ENCODE measurements at places on chromosomes 3 and 15.

DNA sequence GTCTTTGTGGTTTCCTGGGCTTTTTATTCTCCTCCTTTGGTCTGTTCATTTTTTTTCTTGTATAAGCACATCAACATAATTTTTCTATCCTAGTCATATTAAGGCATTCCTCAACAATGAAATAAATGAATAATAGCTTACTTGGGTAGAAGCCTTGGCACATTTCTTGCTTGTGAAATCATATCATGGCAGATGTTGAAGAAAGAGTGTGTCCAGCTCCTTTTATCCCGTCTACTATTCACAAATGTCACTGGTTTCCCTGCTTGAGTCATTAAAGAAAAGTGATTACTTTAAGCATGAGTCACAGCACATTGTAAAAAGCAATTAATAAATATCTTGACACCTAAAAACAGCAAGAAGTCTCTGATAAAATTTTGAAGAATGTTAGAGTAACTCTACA is 42.1 kb downstream of the MINAR1 start:
- no peak for DNase-seq

- DNase-seq: peak; percentile 87
Measured at GRCh38 chr15:58066042-58066867, 744 bp upstream of the ALDH1A2 start.

DNA sequence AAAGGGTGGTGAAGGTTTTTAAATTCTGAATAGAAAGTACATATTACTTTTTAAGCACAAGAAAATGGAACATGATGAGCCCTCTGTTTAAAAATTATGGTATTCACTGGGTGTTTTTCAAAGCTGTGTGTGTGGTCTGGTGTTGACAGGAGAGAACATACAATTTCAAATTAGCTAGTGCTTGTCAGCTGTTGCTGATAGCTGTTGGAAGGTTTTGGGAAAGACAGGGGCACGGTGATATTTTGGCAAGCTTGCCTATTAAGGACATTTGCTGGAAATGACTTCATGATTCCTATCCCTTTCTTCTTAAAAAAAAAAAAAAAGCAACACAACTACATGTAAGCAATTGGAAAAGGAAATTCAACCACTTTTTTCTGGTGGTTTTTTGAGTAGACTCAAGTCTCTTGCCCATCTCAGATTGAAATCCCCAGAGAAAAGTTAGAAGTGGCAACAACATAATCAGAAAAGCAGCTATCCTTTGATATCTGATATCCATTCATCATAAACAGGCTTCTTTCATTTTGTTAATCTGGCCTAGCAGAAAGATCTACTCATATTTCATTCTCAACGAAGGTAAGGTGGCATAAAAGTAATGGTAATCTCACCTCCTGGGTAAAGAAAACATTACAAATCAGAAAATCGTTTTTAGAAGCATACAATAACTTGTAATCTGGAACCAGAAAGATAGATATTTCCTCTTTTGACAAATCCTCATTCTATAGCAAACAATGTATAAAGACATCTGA is 130.0 kb downstream of the RBMS3 start:
- no peak for DNase-seq

GRCh38 chr3:143437405-143437804 is 317.8 kb downstream of the CHST2 start:
- no peak for DNase-seq

DNA sequence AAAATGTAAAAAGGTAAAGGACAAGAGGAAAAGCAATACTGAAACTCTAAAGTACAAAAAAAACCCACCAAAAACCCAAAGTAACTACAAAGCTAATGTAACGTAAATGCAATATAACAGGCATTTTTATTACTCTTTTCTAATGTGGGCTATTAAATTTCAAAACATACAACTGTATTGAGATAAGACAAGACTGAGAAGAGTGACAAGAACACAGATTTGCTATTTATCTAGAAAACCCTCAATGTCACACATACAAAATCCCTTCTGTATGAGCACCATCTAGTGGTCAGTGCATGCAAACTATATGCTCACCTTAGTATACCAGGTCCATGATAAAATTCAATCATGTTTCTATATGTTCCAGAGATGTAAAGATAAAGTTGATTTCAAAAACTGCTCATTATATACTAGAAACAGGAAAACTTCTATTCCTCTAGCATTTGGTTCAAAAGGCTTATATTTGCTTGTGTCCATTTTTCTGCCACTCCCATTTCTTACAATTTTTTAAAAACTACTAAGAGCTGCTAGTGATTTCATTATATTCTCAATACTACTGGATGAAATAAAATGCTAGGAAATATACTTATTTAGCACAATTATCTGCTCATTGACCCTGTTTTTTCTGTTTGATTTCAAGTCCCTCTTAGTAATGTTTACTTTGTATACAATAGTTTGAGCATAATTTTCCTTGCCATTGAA is 111.4 kb downstream of the DLG1 start:
- no peak for DNase-seq

DNA sequence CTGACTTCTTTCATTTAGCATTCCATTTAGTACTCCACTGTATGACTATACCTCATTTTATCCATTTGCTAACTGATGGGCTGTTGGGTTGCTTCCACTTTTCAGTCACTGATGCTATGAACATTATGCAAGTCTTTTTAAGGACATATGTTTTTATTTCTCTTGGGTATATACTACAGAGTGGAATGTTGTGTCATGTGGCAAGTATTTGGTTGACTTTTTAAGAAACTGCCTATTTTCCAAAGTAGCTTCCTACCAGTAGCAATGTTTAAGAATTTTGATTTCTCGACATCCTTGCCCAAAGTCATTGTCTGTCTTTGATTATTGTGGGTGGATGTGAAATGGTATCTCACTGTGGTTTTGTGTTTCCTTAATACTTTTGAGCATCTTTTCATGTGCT is 110.1 kb upstream of the TPM1 start:
- no peak for DNase-seq

GRCh38 chr3:155948476-155948875 is 78.0 kb downstream of the GMPS start:
- no peak for DNase-seq

GRCh38 chr3:87435926-87436620 is 159.7 kb upstream of the POU1F1 start:
- DNase-seq: no peak

DNA sequence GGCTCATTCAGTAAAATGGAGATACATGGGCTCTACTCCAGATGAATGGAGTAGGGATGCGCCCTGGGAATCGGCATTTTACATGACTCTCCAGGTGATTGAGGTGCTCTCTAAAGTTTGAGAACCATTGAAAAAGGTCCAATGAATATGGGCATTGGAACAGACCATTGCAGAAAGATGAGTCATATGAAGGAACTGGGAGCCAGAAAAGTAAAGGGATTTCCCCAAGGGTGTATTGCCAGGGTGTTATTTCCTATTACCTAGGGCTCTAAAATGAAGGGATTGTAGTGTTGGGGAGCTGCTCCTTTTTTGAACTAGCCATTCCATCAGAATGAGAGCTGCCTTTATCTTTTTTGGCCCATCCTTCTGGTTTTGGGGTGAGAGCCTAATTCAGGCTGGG is 21.7 kb downstream of the CLDN11 start:
- DNase-seq: no peak

- DNase-seq: no peak
Measured at GRCh38 chr3:127375151-127375930, 87.5 kb upstream of the PRR20G start.

DNA sequence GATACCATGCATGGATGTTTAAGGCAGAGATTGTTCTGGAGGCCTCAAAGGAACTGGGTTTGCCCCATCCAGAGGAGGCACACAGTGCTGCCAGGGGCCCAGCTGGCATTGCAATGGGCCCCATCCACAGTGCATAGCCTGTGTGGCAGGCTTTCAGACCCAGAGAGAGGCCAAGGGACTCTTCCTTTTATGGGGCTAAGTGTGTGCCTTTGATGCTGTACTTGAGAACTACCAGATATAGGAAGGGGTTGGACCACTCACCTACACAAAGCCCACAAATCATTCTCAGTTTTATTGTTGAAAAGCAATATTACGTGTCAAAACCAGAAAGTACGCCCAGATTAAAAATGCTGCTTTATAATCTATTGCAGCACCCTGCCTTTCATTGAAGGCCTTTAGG is 134.9 kb downstream of the EPHB1 start:
- no peak for DNase-seq

GRCh38 chr3:121431726-121432517 is 113.9 kb downstream of the POLQ start:
- no peak for DNase-seq

- DNase-seq: no peak
Measured at GRCh38 chr15:80693682-80694610, 1.2 kb upstream of the ABHD17C start.

DNA sequence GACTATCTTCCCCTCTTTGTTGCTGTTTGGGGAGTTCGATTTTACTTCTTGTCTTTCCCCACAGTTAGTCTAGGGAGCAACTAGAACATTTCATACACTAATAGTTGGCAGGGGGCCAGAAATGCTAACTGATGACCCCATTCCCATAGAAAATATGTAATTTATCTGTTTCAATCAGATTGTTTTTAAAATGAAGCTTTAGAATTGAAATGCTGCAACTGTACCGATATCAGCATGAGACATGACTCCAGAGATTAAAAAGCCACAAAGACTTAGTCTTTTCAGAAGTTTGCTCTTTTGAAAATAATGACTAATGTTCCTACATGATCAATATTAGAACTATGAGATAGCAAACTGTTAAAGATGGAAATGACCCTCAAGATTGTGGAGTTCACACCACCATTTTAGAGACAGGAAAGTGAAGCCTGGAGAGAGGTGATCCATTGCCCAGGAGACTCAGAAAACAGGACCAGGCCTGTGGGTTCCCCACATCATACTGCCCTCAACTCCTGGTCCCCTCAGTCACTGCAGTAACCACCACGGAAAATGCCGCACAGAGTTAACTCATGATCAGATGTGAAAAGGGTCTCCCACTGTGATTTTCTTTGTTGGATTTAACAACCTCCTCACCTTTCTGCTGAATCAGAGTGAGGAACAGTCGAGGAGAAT is 130.3 kb downstream of the CHDH start:
- DNase-seq: no peak

DNA sequence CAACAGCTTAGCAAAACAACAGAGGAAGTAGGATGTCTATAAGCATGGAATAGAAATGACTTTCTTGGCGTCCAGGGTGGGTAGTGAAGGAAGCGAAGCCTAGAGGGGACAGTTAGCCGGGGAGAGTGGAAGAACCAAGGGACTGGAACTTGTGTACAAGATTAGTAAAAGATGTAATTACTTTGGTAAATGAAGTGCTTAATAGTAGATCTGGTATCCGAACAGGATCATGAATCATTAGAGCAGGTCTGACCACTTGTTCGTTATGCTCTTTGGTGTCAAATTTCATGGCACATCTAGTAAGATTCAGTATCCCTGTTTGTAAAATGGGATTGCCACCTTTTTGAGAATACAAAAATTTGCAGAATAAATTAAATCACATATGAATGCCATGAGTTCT is 112.5 kb upstream of the MLF1 start:
- DNase-seq: no peak

- DNase-seq: no peak
Measured at GRCh38 chr3:52866427-52866826, 30.9 kb downstream of the STIMATE start.

GRCh38 chr3:135213822-135214221 is 418.8 kb downstream of the EPHB1 start:
- no peak for DNase-seq

GRCh38 chr3:16789344-16790120 is 95.2 kb upstream of the PLCL2 start:
- DNase-seq: no peak

DNA sequence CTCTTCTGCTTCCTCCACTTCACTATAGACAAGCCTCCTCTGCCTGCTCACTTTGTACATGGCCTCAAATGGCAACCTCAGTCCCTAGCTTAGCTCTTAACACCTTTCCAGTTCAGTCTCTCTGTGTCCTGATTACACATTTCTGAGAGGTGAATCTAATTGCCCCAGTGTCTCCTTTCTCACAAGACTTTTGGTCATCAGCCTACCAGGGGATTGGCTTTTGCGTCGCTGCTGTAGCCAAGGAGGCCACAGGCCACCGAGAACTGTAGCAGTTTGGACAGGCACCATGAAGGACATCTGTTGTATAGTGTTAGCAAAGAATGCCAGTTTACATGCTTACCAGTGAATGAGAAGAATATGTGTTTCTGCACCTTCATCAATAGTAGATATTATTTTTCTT is 8.5 kb downstream of the IREB2 start:
- DNase-seq: no peak

- no peak for DNase-seq
Measured at GRCh38 chr15:62887113-62887570, 155.4 kb upstream of the TPM1 start.

- peak; percentile 78 for DNase-seq
Measured at GRCh38 chr3:53195602-53196574, 34.9 kb downstream of the PRKCD start.

DNA sequence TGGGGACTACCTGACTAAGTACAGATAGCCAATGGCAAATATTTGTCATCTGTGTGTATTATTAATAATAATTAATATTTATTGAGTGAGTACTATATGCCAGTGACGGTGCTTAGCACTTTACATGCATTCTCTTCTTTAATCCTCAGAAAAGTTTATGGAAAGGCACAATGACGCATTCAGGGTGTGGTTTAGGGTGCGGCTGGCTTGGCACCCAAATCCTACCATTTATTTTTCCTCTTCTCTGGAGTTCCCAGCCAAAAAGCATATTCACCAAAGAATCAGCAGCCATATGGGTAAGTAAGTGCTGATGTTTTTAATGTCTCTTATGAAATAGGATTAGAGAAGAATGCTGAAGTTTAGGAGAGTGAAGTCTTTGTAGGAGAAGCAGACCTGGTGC is 140.4 kb upstream of the TP63 start:
- no peak for DNase-seq

- no peak for DNase-seq
Measured at GRCh38 chr3:34008836-34009809, 210.7 kb downstream of the PDCD6IP start.

DNA sequence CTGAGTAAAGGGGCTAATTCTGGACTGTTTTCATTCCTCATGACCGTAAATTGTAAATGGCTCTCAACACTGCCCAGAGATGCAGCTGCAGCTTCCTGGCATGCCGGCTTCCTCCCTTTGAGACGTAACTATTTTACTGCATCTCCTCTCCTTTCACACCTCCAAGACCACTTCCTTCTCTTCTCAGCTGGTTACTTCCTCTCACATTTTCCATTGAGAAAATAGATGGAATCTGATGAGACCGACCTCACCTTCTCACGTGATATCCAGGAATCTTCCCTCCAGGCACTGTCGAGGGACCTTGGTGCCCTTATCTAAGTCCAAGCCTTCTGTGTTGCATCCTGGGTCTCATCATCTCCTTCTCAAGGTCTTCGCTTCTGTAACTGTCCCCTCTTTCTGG is 12.7 kb downstream of the LYSMD4 start:
- no peak for DNase-seq

- no peak for DNase-seq
Measured at GRCh38 chr3:16140116-16140893, 34.2 kb upstream of the GALNT15 start.
